CD4-positive, alpha-beta T cell treated with Interleukin-2 at 100 ng/mL for 4 hours (primary cell): ENCODE measurements at places on chromosomes 5 and 9.

- no peak for DNase-seq
Observed at GRCh38 chr9:115956371-115956770, 197.2 kb upstream of the PAPPA start.

DNA sequence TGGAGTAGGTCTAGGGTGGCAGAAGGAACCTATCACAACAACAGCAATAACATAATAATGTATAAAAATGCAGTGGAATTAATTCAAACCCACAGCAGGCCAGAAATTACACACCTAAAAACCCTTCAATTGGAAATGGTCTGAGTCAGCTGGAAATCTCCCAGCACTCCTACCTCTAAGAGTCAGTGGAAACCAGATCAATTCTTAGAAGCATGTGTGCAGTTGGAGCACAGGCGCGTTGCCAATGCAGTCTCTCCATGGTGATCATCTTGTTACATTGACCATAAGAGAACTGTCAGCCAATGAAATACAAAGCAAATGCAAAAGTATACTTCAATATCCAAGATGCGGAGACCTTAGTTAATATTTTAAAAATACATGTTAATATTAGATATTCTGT, 15.1 kb upstream of the CSNK1G3 start:
- DNase-seq = no peak

- DNase-seq = no peak
Observed at GRCh38 chr5:75202935-75203334, 33.7 kb downstream of the ANKRD31 start.

DNA sequence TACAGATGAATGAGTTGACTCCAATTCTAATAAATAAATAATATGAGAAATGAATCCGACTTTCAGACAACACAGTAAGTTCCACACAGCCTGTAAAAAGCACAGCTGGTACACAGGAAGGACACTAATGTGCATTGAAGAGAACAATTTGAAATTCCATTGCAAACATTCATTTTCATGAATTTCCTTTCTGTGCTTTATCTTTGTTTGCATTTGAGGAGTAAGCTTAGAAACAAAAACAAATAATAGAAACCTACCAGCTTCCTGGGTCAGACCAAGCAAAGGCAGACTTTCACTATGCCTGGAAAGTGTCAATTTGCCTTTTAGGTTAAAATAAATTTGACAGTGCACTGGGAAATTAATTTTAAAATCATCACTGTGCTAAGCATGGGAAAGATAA, 143.8 kb upstream of the VLDLR start:
- no peak for DNase-seq

DNA sequence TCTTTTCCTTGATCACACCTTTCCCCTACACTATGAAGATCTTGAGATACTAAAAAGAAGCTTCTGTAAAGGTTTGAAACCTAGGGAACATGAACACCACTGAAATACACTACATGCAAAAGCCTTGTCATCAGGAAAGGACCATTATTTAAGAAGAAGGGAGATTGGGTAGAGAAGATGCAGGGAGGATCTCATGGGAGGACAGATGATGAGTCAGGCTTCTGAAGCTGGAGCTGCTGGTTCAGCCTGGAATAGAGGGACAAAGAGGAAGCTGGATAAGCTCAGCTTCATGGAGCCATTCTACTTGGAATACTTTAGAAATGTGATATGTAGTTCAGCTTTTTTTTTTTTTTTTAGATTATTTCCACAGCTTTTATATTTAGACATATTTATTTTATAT, 169.8 kb downstream of the MAN2A1 start:
- DNase-seq = no peak

- no peak for DNase-seq
Observed at GRCh38 chr5:122661496-122662180, 113.2 kb upstream of the SNX2 start.

DNA sequence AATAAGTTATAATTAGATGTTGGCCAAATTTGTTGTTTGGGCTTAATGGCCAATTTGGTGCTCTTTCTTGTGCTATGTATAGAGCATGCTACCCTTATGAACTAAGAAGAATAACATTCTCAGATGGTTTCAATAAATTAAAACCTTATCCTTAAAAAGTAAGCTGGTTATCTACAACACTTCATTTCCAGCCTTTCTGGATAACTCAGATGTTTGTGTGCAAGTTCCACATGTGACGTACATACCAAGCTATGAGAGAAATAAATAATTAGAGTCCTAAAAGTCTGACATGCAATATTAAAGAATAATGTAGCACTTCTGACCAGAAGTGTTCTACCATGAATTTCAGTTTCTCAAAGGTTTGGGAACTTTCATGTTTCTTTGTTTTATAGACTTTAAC, 11.7 kb downstream of the MTREX start:
- DNase-seq = no peak
